ENCODE measurements at places on chromosomes 12 and 14.

DNA sequence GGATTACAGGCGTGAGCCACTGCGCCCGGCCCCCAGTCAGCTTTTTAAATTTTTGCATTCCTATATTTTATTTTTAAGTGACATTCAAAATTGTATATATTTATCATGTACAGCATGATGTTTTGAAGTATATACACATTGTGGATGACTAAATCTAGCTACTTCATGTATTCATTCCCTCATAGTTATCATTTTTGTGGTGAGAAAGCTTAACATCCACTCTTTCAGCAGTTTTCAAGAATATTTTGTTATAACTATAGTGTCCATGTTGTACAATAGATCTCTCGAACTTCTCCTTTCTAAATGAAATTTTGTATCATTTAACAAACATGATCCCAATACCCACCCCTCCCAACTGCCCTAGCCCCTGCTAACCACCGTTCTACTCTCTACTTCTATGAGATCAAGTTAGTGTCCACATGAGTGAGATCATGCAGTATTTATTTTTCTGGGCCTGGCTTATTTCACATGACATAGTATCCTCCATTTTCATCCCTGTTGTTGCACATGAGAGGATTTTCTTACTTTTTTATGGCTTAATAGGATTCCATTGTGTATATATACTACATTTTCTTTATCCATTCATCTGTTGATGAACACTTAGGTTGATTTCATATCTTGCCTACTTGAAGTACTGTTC is 8.8 kb upstream of the HEBP1 start:
- no peak for DNase-seq

- DNase-seq: no peak
These were observed 148.3 kb downstream of the TGFB3 start for GRCh38 chr14:75833326-75834020.

- peak; percentile 6 for DNase-seq
These were observed 100.7 kb downstream of the LRRK2 start for GRCh38 chr12:40325349-40325960.

DNA sequence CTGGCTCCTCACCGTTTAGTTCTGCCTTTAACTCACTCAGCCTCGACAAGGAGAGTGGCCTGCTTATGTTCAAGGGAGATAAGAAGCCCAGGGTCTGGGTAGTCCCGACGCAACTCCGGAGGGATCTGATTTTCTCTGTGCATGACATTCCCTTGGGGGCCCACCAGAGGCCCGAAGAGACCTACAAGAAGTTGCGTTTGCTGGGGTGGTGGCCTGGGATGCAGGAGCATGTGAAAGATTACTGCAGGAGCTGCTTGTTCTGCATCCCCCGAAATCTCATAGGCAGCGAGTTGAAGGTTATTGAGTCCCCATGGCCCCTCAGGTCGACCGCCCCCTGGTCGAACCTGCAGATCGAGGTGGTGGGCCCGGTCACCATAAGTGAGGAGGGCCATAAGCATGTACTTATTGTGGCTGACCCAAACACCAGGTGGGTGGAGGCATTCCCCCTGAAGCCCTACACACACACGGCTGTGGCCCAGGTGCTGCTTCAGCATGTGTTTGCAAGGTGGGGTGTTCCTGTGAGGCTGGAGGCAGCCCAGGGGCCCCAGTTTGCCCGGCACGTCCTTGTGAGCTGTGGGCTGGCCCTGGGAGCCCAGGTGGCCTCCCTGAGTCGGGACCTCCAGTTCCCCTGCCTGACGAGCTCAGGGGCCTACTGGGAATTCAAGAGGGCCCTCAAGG is 13.1 kb downstream of the CBLN3 start:
- no peak for DNase-seq

- DNase-seq: no peak
These were observed 52.2 kb upstream of the DIO3 start for GRCh38 chr14:101508948-101509729.

DNA sequence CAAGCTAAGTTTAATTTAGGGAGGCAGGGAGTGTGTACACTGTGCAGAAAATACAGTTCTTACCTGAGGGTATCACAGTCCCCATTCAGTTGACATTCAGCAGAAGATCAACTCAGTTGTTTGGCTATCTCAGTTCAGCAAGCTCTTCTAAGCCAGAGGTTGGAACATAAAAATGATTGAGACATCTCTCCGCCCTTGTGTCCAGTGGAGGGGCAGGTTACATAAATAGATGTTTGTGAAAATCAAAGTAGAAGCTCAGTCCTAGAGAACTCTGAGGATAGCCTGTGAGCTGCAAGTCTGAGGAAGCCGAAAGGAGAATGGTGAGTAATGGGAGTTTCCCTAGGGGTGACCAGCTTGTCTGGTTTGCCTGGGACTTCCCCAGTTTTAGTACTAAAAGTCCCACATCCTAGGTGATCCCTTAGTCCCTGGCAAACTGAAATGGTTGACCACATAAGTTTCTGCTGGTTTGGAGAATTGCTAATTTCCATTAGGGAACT is 251.4 kb upstream of the ATP2B1 start:
- no peak for DNase-seq

DNA sequence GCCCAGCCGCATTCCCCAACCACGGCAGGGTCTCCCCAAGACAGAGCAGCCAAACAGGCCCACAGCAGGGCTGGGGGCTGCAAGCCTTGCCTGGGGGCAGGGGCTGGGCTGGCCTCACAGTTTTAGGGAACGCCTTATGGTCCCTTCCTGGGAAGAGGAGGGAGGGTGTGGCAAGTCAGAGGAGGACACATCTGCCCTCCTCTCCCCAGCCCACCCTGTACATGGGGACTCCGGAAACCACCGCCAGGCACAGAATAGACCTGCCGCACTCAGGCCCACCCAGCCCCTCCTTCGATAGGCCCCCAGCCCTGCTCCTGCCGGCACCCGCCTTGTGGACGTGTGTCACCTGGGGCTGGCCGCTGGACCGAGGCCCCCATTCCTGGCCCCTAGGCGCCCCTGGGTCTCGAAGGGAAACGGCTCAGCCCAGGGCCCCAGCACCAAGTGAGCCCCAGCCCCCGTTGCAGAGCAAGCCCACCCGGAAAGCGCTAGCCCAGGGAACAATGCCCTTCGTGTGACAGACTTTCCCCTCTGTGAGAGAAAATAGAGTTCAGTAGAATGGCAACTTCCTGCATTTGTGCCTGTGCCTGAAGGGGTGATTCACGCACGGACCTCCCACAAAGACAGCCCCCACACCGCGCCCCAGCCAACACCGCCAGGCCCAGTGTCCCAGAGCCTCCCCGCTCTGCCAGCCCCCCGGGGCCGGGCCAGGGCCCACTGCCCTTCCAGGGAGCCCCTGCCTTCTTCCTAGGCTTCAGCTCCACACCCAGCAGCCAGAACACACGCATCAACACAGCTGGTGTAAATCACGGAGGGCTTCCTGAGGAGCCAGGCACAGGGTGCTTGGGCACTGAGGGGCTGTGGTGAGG is 12.0 kb upstream of the NUDT14 start:
- DNase-seq: no peak

DNA sequence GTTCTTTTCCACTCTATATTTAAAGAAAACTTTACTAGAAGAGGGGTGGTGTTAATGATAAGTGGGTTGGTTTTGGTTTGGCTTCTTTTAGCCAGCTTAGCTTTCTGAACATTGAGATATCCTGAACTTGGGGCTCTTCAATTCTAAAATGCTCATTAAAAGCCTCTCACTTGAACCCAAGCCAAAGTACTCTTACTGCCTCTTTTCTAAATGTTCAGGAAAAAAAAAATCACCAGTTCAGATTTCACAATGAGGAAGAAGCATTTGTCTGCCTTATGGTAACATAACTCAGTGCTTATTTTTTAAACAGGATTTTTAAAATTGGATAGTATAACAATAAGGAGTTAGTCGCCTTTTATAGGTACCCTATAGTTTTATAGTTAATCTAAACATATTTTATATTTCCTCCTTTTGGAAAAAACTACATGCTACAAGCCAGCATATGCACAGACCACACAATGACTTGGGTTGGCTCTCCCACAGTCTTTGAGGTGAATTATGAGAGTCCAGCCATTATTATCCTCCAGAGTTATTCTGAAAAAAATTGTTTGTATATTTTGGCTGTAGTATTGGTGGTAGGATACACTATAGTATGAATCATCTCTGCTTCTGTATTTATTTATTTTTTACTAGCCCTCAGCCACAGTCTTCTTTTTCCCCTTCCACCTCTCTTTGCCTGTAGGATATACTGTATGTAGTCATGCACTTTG is 195.5 kb upstream of the TMPO start:
- no peak for DNase-seq

DNA sequence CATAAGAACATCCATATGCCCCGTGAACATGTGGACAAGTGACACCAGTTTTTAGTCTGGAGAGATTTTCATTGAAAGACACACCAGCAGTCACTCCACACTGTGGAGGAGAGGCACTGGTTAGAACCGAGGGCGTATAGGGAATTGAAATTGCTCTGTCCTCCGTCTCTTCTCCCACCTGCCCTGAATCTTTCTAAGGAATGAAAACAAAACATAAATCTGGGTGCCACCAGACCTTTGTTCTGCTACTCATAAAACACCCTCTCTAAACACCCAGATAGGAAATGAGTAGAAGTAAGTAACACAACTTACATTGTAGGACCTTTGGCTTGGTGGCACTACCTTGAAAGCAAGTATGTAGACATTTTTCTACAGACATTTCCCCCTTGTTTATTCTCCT is 37.1 kb upstream of the STON2 start:
- DNase-seq: no peak

GRCh38 chr12:46390304-46390703 is 17.7 kb upstream of the SLC38A2 start:
- no peak for DNase-seq

DNA sequence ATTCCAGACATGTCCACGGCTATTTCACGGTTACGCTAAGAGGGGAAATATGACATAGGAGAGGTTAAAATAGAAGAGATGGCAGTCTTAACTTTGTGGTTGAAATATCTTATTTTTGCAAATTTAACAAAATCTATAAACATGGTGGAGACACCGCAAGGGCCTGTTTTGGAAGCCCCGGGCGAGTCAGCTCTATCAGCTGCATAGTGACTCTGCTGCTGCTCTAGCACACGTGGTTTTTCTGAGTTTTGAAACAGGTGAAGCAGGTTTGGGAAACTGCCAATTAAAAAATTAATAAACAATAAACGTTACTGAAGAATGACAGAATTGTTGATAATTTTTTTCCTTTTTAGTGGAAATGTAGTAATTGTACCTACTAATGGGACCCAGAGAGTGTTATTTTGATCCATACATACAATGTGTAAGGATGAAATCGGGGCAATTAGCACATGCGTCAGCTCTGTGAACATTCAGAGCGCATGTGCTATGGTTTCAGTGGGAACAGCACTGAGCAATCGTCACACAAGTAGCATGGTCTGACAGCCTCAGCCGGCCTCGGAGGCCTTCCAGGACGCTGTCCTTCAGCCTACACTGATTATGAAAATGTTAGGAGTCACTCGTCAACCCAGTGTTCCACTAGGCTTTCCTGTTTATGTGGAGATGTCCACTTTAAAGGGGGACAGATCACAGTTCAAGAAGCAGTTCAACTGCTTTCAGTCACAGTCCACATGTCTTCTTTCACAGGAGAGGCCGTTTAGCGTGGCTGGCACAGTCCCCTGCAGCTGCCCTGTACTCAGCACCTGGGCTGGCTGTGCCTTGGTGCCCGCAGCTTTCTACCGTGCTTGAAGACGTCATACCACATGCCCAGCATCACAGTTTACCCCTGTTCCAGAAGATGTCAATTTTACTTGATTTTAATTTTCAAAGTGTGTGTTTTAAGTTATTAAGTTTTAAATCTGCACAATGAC is 51.8 kb downstream of the MOK start:
- no peak for DNase-seq

GRCh38 chr14:98382662-98383061 is 889.3 kb downstream of the BCL11B start:
- no peak for DNase-seq

GRCh38 chr12:130831876-130832405 is 7.1 kb downstream of the STX2 start:
- DNase-seq: no peak

DNA sequence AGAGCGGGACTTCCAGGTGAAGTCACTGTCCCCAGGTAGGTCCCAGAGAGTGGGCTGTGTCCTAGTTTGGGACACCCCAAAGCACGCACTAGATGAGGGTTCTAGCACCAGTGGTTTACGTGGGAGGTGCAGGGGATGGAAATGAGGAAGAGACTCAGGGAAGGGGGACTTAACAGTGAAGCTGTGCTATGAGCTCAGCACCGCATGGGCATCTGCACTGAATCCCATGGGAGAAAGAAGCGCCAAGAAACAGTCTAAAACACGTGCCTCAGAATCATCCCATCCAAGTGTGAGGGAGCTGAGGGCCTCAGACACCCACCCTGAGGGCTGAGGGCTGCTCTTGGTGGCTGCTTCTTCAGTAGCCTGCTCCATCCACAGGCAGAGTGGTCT is 71.5 kb upstream of the ZFP36L1 start:
- no peak for DNase-seq

GRCh38 chr12:21353487-21353886 is 18.8 kb upstream of the SLCO1A2 start:
- DNase-seq: no peak

DNA sequence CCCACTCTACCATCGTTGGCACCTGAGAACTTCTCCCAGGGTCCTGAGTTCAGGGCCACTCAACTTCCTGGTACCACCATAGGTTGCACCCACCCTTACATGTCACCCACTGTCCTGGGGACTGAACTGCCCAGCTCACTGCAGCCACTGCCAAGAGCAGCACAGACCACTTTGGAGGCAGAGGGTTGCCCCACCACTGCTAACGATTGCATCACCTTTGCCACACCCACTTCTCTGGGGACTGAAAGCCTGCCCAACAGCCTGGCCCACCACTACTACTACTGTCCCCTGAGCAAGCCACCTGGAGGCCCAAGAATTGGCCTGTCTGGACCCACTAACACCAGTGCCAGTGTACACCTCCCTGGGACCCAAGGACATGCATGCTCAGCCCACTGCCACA is 27.6 kb downstream of the CACNA2D4 start:
- no peak for DNase-seq

DNA sequence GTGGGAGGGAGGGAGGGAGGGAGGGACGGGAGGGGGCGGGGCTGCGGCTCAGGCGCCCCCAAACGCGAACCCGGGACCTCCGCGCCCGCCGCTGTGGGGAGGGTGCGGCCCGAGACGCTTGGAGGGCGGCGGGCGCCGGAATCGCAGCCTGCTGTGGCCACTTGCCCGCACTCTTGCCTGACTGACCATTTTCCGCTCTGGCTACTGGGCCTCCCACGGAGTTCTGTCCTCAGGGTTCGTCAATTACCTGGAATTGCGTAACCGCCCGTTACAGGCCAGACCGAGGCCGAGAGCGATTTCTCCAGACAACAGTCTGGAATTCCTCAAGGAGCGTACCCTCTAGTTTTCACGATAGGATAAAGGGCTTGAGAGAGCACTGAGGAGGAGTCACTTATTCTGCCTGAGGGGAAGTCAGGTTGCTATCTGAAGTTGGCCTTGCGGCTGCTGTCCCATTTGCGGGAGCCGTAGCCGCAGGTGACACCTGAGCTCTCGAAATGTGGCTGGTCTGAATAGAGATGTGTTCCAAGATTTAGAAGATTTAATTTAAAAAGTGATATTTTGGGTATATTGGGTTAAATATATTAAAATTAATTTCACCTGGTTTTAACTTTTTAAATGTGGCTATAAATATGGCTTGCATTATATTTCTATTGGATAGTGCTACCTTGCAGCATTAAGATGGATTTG is 446 bp upstream of the ZNF641 start:
- peak; percentile 62 for DNase-seq

- DNase-seq: no peak
These were observed 845 bp downstream of the TMEM132C start for GRCh38 chr12:128267651-128268378.

GRCh38 chr14:68210729-68211299 is 391.2 kb downstream of the RAD51B start:
- DNase-seq: no peak

- no peak for DNase-seq
These were observed 26.8 kb downstream of the RIC8B start for GRCh38 chr12:106801167-106801708.
